ENCODE measurements at places on chromosomes 2 and 18. TPM values are rescaled to one million over a fixed set of nuclear protein-coding genes. Genes with fewer than 3 reads are reported as not detected.

The TMEM185B gene
- 19.4 TPM for total RNA-seq

GRCh38 chr2:238863231-238863630 is 15.3 kb downstream of the TWIST2 start:
- no peaks in the 10 kb centered on the region for H3K36me3 ChIP-seq
- DNase-seq: no peak
- H3K4me1 ChIP-seq: peaks cover 3% of the 10 kb centered on the region
- H3K27me3 ChIP-seq: peaks cover 8% of the 10 kb centered on the region
- H3K27ac ChIP-seq: no peak overlapping the region
- H3K4me3 ChIP-seq: no peak overlapping the region

The RFX8 gene
- 0.90 TPM for total RNA-seq

DNA sequence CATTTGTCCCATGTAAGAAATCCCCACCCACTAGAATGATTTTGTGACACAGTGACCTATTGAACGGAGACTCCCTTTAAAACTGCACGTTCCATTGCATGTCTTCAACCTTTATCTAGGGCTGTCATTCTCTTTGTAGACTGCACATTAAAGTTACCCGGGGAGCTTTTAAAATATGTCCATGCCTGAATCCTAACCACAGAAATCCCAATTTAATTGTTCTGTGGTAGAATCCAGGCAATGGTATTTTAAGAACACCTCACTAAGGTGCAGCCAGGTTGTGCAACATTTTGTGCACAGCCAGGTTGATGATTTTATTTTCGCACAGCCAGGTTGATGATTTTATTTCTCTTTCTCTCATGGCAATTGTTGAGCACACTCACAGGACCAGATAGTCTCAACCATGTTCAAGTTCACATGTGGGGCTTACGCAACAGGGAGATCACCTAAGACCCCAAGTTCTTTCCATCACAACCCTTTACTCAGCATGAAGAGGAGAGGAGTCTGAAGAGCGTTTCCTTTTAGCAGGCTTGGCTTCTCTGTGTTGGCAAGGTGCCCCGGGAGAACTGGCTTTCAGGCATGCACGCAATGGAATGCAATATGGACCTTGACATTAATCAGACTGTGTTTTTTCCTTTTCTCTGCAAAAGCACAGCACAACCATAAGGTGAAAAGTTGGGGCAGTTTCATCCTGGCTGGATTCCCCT is 467.3 kb upstream of the ETAA1 start:
- no peaks in the 10 kb centered on the region for H3K27me3 ChIP-seq
- no peaks in the 10 kb centered on the region for H3K4me1 ChIP-seq
- no peak for DNase-seq
- no peak overlapping the region for H3K4me3 ChIP-seq
- H3K27ac ChIP-seq: no peak overlapping the region

The INHA gene
- not detected for total RNA-seq

The FAM237A gene
- total RNA-seq: not detected

DNA sequence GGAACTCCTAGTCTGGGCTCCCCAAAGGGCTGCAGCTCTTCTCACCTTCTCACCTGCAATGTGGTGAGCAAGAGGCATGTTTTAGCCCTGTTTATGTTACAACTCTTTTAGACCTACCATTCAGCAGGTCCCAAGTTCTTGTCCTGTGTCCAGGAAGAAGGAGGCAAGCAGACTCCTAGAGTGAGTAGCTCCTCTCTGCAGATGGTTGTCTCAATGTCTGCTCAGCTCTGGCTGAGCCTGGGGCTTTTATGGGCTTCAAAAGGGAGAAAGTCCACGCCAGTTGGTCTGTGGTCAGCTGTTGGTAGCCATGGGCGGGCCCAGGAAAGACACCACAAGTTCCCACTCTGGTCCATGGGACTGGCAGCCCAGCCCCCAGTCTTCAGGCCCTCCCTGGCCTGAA is 148.1 kb upstream of the HS6ST1 start:
- no peak overlapping the region for H3K4me3 ChIP-seq
- DNase-seq: no peak
- no peaks in the 10 kb centered on the region for H3K4me1 ChIP-seq
- H3K36me3 ChIP-seq: peaks cover 2% of the 10 kb centered on the region
- H3K27ac ChIP-seq: no peak overlapping the region

DNA sequence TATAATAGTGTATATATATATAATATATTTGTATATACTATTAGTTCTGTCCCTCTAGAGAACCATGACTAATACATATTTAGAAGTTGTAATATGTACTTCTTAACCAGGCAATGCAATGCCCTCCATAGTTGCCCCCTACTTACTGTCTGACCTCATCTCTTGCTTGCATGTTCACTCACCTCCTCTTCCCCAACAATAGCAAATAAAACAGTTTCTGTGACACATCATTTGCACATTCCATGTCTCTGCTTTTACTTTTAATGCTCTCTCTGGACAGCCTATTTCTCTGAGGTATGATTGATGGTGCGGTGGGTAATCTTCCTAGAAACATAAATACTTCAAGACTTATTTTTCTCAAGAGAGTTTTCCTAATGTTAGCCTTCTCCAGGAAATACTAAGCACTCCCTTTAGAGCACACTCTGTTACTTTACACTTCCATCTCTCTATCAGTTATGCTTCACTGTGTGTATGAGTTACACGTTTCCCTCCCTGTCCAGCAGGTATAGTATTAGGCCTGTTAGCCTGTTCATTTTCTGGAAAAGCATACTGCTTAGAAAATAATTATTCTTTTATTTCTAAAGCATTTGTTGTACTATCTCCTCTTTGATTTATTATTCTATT is 295.6 kb upstream of the LRATD1 start:
- H3K27me3 ChIP-seq: no peaks in the 10 kb centered on the region
- no peak for DNase-seq
- no peaks in the 10 kb centered on the region for H3K36me3 ChIP-seq

All from activated CD4-positive, alpha-beta memory T cell treated with anti-CD3 and anti-CD28 coated beads for 36 hours (primary cell).